ENCODE measurements at places on chromosomes 5 and 9.

DNA sequence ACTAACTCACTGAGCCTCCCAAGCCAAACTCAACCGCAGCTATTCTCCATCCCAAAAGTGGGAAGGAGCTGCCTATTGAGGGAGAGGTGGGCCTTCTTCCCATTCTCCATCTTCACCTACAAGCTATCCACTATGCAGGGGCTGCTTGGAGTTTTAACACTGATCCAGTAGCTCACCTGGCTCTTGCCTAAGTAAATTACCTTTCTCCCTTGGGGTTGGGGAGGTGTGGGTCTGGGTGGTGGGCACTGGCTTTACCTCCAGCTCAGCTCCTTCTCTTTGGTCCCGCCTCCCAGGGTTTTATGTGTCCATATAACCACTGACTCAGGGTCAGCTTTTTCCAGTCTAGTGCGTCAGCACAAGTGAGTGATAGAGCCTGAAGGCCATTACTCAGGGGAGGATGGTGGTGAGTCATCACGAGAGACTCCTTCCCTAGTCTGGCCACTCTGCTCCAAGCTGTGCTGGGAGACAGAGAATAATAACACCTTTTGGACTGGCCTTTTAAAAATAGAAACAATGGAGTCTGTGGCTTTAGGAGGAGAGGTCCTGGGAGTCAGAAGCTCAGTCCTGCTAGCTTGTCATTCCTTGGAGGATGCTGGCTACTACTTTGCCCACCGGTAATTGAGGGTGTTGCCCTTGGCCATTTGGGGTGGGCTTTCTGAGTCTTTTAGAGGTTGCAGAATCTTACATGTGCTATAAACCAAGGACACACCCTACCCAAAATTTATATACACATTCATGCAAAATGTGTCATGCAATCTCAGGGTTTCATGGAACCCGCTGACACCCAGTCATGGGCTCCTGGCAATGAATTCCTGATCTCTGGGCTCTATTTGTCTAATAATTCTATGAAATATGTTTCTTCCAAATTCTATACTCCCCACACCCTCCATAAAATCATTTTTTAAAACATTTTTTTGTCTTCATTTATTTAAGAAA, 35.6 kb upstream of the ATP6V1G1 start:
- no peak for DNase-seq

DNA sequence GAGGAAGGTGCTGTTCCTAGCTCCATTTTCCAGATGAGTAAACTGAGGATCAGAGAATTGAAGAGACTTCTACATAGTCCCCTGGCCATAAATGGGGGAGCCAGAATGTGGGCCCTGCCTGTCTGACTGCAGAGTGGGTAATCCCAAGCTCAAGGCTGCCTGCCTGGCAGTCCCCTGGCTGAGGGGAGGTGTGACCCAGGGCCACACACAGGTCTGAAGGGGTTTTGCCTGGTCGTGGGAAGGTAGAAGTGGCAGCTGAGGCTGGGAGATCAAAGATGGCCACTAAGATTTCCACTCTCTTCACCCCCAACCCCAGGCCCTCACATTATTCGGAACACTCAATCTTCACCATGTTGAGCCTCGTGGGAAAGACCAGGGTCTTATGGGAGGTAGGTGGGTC, 176.3 kb downstream of the MACROH2A1 start:
- no peak for DNase-seq

DNA sequence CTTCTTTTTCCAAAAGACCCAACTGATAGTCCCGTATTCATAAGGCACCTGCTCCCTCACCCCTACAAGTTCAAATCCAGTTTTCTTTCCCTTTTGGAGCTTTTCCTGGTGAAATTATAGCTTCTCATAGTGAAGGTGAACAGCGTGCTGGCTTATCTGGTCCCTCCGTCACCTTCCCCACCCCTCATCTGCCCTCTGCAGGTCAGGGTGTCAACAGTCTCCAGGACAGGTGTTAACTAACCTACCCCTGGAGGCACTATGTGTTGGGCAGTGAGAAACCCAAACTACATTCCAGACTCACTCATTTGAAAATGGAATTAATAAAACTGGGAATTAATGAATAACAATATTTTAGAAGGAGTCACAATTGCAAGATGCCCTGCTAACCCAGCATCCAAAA, 109.0 kb upstream of the TAS2R1 start:
- no peak for DNase-seq

DNA sequence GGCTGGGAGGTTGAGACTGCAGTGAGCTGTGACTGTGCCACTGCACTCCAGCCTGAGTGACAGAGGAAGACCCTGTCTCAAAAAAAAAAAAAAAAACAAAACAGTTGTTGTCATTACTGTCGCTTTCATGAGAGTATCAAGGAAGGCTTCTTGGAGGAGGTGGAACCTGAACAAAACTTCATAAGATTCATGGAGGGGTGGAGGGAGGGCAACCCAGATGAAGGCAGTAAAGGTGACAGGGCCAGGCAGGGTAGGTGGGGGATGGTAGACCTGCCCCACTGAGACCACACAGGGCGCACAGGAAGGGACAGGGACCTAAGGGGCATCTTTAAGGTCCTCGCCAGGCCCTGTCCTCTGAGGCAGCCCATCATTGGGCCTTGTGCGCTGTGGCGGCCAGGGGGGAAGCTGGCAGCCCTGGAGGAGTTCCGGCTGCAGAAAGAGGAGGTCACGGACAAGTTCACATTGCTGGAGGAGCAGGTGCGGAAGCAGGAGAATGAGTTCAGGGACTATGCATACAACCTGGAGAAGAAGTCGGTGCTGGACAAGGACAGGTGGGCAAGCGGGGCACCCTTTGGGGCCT, 3.5 kb downstream of the CFAP157 start:
- DNase-seq = no peak

DNA sequence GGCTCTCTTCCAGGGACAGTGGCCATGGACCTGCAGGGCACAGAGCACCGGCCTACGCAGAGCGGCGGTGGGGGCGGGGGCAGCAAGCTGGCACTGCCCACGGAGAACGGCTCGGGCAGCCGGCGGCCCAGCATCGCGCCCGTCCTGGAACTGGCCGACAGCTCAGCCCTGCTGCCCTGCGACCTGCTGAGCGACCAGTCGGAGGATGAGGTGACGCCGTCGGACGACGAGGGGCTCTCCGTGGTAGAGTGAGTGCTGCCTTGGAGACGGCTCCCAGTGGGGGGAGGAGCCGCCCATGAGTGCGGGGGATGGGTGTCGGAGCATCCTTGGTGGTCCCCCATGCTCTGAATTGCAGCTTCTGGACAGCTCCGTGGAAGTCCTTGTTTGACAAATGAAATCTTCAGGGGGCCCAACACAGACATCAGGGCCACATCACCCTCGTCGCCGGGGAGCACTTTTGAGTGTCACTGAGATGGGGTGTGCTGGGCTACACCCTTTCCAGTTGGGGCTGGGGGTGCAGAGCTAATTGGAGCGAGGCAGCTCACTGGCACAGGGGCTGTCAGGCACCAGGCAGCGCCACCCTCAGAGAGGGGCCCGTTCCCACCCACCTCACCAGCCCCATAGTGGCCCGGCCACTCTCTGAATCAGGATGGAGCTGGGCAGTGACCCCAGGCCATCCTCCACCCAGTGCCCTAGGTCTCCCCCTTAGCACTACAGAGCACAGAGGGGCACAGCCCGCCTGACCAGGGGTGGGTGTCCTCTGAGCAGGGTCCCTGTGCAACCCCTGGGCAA, 70.9 kb downstream of the KCNT1 start:
- DNase-seq = no peak

DNA sequence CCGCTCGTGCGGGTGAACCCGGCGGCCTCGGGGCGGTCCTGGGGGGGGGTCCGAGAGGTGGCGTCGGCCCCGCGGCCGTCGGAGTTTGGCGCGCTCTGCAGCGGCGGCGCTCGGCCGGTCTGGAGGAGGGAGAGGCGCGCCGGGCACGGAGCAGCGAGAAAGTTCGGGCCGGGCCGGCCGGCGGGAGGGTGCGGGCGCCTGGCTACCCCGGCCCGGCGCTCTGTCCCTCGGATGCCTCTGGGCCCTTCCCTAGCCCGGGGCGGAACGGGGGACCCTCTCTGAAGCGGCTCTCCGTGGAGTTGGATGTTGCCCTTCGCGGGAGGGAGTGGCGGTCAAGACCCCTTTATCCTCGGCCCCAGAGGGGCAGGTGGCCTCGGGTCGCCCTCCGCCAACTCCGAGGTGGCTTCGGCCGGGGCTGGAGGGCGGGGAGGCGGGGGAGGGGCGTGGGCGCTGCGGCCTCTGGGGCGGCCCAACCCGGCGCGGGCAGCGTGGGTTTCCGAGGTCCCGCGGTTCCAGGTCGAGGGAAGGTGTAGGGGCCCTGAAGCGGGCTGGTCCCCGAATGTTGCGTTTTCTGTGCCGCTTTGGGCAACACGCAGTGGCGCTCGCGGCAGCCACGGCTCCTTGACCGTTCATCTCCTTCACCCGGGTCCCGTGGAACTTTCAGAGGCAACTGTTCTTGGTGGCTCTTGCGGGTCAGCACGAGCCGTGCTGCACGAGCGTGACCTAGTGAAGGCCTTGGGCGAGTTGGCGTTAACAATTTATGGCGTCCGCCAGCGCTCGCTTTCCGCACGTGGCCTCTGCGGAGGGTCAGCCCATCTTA, 290.5 kb downstream of the DOCK8 start:
- no peak for DNase-seq

DNA sequence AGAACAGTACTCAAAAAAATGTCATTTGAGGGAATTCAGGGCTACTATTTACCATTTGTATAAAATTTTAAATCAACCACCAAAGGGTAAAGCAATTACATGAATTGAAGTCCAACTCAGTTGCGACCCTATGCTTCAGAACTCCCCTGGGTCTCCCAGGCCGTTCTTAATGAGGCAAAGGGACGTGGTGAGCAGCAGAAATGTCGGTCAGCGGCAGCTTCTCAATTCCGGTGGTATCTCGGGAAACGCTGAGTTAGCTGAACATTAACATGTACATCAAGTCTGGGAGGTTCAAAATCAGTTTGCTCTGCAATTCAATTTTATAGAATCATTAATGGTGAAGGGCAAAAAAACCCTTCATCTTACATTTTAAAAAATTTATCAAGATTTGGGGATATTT, 173.2 kb downstream of the DIRAS2 start:
- DNase-seq = no peak

GRCh38 chr5:91472631-91473030, 89.5 kb upstream of the ARRDC3 start:
- no peak for DNase-seq

GRCh38 chr9:93134740-93135444, 841 bp upstream of the NINJ1 start:
- no peak for DNase-seq

DNA sequence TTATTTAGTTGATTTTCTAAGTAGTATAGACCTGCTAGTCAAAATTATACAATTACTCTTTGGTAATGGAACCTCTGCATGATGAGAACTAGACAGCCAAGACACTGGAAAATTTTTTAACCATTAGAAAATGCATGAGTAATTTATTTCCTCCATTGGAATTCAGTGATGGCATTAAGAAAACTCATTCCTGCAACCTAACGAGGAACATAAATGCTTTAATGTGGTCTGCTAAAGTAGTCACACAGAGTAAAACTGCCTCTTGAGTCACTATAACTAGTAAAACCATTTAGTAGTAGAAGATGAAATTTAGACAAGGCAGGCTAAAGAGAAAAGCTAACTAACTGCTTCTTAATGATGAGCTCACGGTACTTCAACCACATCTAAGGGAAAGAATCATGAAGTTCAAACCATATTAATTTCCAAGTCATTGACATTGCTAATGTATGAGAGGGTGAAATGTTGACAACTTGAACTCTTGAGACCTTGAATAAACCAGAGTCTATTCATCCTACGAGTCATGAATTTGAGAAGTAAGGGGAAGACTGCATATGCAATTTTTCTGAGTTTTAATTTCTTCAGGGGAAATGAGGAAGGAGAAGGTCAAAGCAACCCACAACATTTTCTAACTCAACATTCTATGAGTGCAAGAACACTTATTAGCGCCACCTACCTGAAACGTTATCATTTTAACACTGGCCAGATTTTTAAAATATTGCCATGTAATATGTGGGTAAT, 74.4 kb downstream of the GLIS3 start:
- DNase-seq = no peak

GRCh38 chr9:88435336-88435735, 47.1 kb downstream of the SPIN1 start:
- no peak for DNase-seq

DNA sequence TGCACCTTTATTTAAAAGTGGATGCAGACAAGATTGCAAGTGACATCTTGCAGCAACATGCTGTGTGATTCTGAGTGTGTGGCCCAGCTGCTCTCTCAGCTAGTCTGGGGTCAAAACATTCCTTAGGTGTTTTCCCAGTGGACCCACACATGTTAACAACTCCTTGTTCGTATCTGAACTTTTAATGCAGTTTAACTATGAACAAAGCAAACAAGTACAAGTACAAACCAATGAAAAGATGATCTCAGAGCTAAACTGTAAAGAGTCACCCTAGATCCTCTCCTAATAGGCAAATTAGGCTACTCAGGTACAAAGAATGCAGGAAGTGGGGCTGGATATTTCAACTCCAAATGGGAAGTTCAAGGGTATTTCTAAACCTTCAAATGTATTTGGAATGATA, 108.4 kb downstream of the ENTREP1 start:
- no peak for DNase-seq

DNA sequence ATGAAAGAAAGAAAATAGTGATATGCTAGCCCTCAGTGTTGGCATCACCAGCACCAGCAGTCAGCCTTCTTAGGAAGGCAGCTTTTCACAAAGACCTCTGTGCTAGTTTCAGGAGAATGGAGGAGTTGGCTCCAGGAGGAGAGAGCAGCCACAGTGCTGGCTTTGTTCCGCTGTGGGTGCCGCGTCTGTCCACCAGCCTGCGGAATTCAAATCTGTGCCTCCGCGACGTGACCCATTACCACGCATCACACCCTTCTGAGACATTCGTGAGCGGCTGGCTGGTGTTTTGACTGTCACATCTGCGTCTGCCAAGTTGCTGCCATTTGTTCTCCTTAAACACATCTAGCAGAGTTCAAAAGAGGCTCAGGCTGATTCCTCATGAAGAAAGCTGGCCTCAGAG, 34.4 kb downstream of the SNX18 start:
- no peak for DNase-seq

GRCh38 chr5:148811756-148812155, 14.7 kb upstream of the ADRB2 start:
- DNase-seq = no peak

DNA sequence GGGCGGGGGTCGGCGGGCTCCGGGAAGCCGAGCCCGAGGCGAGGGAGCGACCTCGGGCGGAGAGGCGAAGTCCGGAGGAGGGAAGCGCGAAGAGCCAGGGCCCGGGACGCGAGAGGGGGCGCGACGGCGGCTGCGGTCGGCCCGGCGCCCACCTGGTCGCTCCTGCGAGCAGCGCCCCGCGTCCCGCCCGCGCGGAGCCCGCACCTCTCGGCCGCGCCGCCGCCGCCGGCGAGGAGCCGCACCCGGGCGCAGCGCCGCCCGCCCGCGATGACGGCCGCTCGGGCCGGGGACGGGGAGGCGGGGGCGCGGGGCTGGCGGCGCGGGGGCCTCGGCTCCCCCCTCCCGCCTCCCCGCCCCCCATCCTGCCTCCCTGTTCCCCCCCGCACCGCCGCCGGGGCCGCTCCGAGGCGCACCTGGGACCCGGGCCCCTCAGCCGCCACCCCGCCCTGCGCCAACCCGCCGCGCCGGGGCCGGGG, 2.6 kb downstream of the NR5A1 start:
- no peak for DNase-seq

GRCh38 chr9:84151640-84152039, 171.0 kb downstream of the RMI1 start:
- no peak for DNase-seq
